ENCODE measurements at places on chromosomes 16 and 17. TPM values are rescaled to one million over a fixed set of nuclear protein-coding genes. Genes with fewer than 3 reads are reported as not detected.
A peak's percentile ranks its signal among the peaks of the same experiment; 100 is the strongest.

The HOXB1 gene
- not detected for total RNA-seq

DNA sequence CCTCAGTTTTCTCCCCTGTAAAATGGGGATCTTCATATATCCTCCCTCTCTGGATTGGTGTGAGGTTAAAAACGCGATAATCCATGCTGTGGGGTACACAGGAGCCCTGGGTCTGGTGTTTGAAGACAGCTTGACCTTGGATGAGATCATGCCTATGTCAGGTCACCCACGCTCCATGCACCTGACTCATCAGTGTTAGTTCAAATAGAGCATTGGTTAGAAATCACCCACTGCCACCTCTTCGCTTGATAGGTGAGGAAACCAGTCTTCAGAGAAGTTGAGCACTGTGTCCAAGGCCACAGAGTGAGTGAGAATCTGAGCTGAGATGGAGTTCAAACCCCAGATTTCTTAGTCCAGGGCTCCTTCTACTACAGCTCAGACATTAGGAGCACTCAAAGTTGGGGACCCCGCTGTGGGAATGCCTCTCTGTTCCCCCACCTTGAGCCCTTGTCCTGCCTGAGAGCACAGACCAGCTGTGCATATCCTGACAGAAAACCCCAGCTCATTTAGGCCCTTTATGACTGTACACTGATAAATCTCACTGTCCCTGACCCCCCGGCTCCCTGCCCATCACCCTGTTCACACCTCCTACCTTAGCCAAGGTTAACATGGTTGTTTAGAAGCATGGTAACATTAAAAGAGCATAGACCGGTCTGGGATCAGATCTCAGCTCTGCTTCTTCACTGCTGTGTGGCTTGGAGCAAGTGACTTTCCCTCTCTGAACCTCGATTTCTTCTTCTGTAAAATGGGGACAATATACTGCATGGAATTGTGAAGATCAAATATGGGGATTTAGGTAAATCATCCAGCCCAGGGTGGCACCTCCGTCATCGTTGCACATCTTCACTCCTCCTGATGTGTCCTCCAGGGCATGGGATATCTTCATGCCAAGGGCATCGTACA is 22.4 kb upstream of the LGALS9 start:
- DNase-seq: no peak

DNA sequence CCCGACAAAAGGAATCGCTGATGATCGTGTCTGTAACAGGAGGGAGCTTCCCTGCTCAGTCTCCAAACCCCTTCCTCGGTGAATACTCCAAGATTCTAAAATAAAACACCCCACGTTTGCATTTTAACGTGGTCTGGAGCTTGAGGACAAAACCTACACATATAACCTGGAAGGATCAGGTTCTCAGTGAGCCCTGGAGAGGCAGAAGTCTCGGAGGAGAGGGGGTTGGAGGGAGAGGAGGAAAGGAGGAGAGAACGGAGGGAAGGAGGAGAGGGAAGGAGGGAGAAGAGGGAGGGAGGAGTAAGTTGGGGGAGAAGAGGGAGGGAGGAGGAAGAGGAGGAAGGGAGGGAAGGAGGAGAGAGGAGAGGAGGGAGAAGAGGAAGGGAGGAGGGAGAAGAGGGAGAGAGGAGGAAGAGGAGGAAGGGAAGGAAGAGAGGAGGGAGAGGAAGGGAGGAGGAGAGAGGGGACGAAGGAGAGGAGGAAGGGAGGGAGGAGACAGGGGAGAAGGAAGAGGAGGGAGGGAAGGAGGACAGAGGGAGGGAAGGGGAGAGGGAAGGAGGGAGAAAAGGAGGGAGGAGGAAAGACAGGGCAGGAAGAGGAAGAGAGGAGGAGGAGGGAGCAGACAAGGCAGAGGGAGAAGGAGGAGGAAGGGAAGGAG is 27.4 kb upstream of the GINS2 start:
- no peak for DNase-seq

DNA sequence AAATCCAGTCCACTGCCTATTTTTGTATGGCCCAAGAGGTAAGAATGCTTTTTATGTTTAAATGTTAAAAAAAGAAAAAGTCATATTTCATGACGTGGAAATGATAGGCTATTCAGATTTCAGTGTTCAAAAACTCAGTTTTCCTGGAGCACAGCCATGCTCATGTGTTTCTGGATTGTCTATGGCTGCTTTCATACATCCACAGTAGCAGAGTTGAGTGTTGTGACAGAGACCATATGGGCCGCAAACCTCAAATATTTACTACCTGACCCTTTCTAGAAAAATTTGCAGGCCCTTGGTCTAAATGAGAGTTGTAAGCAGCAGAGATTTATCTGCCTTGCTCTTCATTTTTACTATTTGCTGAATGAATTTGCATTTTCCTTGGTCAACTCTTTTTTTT is 264.1 kb downstream of the CBLN1 start:
- DNase-seq: peak; percentile 6

The ZNF629 gene
- 31.8 TPM for total RNA-seq

DNA sequence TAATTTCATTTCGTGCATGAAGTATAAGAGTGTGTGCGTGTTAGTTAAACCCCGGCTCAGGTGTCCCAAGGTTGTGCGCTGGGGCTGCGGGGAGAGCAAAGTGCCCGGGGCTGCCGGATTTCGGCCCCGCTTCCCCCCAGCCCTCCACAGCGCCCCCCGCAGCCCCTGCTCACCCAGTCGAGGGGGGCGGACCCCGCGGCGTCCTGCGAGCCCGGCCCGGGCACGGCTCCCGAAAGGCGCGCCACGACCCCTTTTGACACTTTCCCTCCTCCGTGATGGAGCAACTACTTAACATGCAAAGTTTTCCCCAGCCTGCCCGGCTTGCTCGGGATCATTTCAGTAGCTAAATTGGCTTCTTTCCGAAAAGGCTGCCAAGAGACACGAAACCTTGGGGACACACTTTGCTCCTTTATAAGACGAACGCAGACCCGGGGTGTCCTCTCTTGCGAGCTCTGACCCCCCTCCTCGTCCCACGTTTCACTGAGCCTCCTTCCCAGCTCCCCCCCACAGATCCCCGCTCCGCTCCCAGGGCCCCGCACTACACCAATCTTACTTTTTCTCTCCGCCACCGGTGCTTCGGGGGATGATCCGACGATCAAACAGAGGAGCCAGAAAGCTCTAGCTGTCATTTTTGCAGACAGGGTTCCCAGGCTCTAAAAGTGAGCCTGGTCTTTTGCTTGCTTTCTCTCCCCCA is 552 bp downstream of the C17orf58 start:
- peak; percentile 85 for DNase-seq

The VPS35 gene
- total RNA-seq: 80.3 TPM

DNA sequence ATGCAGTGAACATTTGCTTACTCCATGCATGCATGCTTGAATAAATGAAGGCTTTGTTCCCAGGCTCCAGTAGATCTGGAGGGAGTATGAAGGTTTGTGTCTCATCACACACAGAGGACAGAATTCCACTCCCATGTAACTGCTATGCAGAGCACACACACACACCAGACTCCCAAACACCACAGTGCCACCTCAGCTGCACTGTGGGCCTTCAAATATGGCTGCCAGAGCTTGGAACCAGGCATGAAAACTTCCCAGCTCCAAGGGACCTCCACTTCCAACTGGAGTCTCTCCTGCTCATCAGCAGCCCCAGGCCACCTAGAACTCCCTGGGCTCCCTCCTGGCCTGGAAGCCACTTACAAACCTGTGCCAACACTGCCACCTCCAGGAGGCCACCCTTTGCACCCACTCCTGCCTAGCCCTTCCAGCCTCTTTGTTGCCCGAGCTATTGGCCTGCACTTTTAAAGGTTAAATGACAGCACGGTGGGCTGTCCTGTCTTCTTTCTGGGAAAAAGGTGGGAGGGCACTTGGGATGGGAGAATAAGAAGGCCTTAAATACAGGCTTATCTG is 151.2 kb downstream of the ZNF423 start:
- DNase-seq: peak; percentile 75

The PMFBP1 gene
- 2.1 TPM for total RNA-seq

The GDPD1 gene
- 23.2 TPM for total RNA-seq

The CFAP97D1 gene
- total RNA-seq: not detected

The CHD9NB gene
- total RNA-seq: 14.0 TPM

- DNase-seq: no peak
These were observed 15.2 kb downstream of the FLOT2 start for GRCh38 chr17:28882154-28882895.

DNA sequence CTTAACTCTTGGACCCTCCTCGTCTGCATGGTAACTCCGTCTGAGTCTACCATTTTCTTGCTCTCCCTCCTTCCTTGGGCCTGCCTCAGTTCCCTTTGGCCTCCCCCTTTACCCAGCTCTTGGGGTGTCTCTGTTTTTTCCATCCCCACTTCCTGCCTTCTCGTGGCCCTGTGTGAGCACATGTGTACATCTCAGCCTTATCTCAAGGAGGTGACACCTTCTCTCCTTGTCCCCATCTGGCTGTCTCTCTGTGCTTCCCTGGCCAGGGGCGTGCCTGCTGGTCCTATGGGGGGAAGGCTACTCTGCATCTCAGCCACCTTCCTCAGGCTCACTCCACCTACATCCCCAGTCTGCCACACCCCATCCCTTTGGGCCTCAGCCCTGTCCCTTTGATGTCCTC is 6.6 kb downstream of the CTF1 start:
- no peak for DNase-seq

- DNase-seq: no peak
These were observed 182.3 kb downstream of the AATF start for GRCh38 chr17:37130984-37131446.

GRCh38 chr17:80545499-80545826 is 825 bp downstream of the RPTOR start:
- no peak for DNase-seq

- DNase-seq: peak; percentile 10
These were observed 242.7 kb downstream of the GSG1L start for GRCh38 chr16:27820646-27821345.

The OTOA gene
- total RNA-seq: not detected

- no peak for DNase-seq
These were observed 47.2 kb downstream of the ABCC1 start for GRCh38 chr16:15996432-15997109.

DNA sequence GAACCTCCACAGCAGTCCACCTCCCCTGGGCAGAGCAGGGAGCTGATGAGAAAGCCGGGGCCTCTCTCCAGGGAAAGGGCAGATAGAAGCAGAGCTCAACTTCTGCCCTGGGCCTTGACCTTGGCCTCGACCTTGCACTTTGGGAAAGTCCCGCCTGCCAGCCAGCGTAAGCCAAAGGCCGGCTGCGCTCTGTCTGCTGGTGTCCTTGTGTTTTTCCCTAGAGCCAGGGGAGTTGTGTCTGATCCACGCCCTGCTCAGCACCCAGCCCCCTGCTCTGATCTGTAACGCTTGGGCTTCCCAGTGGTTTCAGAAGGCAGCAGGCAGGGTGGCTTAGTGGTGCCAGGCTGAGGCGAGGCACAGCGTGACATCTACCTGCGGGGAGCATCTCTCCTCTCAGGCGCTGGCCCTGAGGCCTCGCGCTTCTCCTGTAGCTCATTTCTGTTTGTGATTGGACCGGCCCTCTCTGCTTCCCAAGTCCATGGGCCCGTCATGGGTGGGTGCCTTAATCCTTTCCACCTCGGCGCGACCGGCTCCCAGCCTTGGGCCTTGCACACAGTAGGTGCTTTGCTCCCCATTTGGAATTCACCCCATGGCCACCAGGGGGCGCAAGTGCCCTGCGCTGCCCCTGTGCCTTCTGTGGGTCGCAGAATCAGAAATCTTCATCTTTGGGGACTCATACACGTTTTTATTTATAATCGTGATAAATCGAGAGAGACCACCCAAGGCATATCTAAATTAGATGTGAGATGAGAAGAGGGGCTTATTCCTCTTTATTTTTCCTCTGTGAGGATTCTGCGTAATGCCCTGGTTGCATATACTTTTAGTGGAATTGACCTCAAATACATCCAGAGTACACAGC is 24.2 kb downstream of the SGSH start:
- peak; percentile 87 for DNase-seq

The SLC7A6OS gene
- total RNA-seq: 26.0 TPM

DNA sequence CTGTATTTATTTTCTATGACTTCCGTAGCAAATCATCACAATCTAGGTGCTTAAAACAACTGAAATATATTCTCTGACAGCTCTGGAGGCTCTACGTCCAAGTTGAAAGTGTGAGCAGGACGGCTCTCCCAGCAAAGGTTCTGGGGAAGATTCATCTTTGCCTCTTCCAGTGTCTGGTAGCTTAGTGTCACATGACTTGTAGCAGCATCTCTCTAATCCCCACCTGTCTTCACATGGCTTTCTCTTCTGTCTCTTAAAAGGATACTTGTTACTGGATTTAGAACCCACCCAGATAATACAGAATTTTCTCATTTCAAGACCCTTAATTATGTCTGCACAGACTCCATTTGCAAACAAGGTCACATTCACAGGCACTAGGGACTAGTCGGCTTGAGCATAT is 687.7 kb upstream of the RBFOX1 start:
- DNase-seq: no peak

DNA sequence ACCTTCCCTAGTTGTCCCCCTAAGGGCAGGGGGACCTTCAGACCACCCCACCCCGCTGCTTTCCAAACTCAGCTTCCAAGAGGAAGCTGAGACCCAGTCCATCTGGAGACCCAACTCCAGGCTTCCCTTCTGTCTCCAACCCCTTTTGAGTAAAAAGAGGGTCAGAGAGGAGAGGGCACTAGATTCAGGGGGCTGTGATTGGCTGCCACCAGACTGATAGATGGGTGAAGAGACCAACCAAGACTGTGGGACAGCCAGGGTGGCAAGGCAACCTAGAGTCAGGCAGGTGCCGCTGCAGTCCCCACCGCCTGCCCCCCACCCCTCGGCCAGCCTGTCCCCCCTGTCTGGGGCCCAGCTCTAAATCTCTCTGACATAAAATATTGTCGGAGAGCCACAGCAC is 92.5 kb downstream of the SDK2 start:
- DNase-seq: peak; percentile 87

GRCh38 chr17:27284811-27285415 is 9.0 kb upstream of the WSB1 start:
- DNase-seq: peak; percentile 39
